HS-27A (cell line): ENCODE measurements at places on chromosomes 11 and 22.

DNA sequence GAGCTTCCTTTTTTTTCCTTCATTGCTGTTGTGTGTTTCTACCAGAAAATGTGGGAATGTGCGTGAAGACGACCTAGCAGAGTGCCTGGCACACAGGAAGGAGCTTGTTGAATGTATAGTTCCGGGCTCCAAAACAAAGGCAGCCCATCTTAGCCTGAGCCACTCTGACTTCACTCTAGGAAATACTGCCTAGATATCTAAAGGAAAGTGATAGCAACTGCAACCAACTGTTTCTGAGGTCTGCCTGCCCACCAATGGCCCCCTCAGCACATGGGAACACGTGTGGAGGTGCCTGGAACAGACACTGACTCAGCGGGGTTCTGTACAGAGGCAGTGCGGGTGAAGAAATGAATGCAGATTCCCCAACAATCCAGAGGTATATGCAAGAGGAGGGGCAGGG, 14.7 kb upstream of the XBP1 start:
- DNase-seq = no peak

- DNase-seq = no peak
These were observed 86.8 kb upstream of the OR4B1 start for GRCh38 chr11:48129697-48130395.

- DNase-seq = no peak
These were observed 6.3 kb downstream of the CABP7 start for GRCh38 chr22:29726106-29726505.

- no peak for DNase-seq
These were observed 46.4 kb downstream of the TPBGL start for GRCh38 chr11:75286826-75287465.

GRCh38 chr11:60950024-60950423, 2.0 kb downstream of the SLC15A3 start:
- no peak for DNase-seq

DNA sequence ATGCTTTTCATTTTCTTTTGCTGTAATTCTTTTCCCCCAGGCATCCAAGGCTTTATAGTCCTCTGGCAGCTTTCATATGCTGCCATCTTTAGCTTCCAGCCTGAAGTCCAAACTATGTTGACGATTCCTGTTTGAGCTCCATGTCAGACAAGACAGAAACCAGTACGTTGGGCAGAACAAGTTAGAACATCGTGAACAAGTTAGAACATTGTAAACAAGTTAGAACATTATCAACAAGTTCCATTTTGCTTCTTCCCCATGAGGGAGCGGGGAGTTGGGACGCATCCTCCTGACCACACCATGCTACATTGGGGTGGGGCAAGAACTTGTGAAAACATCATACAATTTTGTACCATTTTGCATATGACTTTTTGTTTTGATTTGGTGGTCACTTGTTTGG, 23.9 kb downstream of the GLB1L2 start:
- no peak for DNase-seq

DNA sequence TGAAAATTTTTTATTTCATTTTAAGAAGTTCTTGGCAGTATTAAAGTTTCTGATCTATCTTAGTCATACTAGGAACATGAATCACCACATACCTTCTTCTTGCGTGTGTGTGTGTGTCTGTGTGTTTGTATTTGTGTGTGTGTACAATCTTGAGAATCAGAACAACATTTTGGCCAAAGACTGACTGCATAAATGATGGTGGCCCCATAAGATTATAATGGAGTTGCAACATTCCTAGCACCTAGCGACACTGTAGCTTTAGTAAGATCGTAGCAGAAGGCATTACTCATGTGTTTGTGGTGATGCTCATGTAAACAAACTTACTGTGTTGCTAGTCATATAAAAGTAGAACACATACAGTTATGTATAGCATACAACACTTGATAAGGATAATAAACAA, 205.4 kb downstream of the FAM76B start:
- no peak for DNase-seq

DNA sequence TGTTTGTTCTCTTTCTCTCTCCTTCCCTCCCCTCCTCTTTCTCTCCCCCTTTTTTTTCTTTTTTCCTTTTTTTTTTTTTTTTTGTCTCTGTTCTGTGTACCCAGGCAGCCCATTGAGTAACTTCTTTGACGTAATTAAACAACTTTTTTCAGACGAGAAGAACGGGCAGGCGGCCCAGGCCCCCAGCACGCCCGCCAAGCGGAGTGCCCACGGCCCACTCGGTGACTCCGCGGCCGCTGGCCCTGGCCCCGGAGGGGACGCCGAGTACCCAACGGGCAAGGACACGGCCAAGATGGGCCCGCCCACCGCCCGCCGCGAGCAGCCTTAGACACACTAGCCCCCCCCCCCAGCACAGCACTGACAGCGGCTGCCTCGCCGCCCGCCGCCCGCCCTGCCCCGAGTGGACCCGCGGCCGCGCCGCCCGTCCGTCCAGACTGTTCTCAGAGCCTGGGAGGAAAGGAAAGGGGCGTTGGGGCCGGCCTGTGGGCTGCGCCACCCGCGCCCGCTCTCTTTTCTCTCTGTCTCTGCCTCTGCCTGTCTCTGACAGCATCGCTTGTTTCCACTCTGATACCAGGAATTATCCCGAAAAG, 26.1 kb downstream of the MOB2 start:
- no peak for DNase-seq

DNA sequence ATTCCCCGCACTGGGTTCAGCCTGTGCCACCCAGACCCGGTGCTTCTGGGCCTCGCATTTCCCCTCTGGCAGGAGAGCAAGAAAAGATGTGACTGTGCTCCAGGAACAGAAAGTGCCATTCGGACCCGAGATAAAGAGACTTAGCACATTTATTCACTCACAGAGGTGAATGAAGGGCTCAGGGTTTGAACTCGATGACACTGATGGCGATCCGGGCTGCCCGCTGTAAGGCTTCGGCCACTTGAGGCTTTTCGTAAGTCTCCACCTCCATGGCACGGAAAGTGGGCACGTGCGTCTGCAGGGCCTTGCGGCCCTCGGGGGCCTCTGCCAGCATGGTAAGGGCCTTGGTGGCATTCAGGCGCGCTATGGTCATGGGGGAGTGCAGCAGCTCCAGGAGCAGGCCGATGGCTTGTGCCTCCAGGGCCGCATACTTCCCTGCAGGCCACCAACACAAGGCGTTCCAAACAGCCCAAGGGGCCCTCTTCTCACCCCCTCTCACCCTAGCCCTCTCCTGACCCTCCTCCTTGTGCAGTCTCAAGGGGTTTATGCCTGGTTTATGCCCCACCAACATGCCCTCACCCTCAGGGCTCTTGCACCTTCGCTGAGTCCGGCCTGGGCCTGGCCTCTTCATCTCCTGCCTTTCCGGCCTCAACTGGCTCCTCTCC, 10.9 kb upstream of the GNAZ start:
- DNase-seq = no peak

GRCh38 chr11:35419184-35419829, at the start of gene SLC1A2:
SLC1A2 (minus strand) TSS chr11:35419558; CDS start chr11:35418966, 592 bp downstream.
- no peak for DNase-seq

GRCh38 chr22:48760481-48761390, 1066.9 kb downstream of the BRD1 start:
- DNase-seq = no peak

GRCh38 chr11:60711276-60711675, 11.9 kb downstream of the MS4A8 start:
- no peak for DNase-seq

DNA sequence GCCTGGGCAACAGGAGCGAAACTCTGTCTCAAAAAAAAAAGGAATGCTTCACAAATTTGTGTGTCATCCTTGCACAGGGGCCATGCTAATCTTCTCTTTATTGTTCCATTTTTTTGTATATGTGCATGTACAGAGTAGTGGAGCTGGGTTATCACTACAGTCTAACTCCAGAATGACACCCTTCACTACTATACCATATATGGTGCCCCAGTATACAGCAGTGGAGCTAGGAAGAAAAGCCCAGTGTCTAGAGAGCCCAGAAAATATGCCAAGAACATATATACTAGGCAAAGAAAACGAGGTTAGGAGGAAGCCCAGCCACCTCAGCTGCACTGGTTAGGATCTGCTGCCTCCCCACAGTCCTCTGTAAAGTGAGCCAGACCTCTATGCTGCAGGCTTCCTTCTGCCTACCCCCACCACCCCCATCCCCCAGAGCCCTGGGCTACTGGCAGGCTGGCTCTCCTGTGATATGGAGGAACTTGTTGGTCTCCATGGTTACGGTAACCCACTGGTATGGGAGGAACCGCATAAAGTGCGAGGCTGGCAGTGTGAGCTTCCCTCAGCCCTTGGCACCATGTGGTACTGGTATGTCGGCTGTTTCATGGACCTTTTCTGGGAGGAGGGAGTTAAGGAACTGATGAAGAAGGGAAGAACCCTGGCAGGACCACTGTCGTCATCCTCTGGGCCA, 34.3 kb downstream of the RCOR2 start:
- DNase-seq = no peak

GRCh38 chr22:28547132-28547842, 132.4 kb downstream of the TTC28 start:
- no peak for DNase-seq

DNA sequence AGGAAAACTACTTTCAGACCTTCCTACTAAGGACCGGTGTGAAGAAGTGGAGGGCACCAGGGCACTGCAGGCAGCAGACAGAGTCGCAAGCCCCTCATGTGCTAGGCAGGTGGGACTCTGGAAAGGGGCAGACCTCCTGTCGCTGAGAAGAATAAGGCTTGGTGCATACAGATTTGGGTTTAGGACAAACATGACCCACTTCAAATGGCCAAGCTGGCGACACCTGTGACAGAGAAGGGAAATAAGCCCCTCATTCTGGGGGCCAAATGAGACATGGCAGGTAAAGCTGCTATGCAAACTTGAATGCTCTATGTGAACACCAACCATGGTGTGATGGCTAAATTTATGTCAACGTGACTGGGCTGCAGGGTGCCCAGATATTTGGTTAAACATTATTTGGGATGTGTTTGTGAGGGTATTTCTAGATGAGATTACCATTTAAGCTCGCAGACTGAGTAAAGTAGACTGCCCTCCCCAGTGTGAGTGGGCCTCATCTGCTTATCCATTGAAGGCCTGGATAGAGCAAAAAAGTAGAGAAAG, 112.4 kb upstream of the PITPNB start:
- no peak for DNase-seq

GRCh38 chr22:45259754-45260394, 19.2 kb upstream of the KIAA0930 start:
- DNase-seq = no peak

- peak; percentile 29 for DNase-seq
These were observed 83.1 kb upstream of the MTNR1B start for GRCh38 chr11:92886243-92886905.

GRCh38 chr22:38900677-38901076, 28.7 kb upstream of the CBX6 start:
- DNase-seq = no peak

DNA sequence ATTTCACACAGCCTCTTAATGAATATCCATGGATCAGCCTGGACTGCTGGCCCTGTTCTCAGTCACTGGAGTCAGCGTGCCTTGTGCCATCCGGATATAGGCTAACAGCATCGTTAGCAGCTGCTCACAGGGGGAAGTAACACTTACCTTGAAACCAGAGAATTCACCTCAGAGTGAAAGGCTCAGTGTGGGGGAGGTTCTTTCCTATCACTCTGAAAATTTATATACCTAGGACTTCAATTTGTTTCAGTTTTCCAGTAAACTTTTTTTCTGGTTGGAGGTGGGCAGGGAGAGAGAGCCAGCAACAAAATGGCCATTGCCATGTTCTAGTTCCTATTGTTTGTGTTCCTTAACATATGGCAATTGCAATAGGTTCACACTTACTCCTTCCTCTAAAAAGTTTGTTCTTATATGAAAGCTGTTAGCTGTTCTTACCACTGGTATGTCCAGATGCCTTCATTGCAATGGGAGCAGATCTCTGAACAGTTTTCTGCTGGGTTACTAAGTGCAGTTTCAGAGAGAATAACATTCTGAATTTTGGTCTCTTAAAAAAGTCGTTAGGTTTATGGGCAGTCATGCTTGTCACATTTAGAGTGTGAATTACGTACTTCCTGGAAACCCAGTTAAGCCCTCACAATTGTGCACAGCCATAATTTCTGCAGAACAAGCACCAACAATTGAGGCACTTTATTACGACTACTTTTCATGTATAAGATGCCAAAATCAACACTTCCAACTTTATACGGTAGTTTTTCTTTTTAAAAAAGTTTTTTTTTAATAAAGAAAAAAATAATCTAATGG, 247.6 kb downstream of the CADM1 start:
- no peak for DNase-seq

GRCh38 chr11:63906585-63906984, 10.4 kb downstream of the RCOR2 start:
- DNase-seq = no peak

GRCh38 chr22:49655168-49655812, 172.4 kb downstream of the BRD1 start:
- DNase-seq = no peak

DNA sequence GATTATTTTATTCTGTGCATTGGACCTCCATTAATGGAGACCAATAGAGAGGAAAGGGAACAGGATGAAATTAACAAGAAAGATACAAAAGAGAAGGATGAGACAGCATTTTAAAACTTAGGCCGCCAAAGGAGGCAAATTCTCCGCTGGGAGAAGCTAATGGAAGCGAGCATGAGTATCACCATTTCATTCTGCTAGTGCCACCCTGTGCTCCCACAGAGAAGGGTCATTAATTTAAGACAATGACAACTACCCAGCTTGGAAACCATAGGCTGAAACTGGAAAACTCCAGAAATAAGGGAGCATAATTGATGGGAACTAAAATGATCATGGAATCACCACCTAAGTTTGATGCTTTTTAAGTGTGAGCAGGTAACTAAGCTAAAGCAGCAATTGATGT, 69.2 kb downstream of the SLC36A4 start:
- no peak for DNase-seq

DNA sequence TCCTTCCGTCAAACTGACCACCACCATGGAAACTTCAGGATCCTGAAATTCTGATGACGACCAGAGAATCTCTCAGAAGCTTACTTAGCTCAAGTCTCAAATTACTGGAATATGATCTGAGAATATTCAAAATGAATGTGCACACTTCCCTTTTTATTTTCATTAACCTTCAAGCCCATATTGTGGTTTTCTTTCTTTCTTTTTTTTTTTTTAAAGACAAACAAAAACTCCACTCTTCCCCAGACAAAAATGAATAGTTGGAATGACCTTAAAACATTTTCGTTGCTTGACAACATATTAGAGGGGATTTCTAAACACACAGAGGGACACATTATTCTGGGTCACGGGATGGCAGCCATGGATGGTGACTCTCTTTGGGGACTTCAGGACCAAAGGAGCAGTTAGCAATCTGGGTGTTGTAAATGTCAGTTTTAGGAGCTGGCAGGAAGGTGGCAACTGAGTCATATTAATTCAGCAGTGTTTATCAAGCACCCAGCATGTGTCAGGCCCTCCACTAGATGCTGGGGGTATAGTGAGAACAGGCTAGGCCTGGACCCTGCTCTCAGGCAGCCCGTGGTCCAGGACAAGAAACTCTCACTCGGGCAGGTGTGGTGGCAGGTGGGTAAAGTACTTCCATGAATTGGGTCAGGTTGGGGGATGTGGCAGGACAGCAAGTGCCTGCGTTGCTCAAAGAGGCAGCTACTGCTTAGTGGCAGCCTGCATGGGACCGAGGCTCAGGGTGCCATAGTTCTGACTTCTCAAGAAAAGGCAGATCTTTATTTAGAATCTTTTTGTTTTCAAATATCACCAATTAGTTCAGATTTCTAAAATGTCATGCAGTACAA, 126.1 kb downstream of the HIPK3 start:
- no peak for DNase-seq
